ENCODE measurements at places on chromosomes 12 and 14.

GRCh38 chr14:99626041-99626648, 18.8 kb upstream of the HHIPL1 start:
- ATAC-seq: no peak

DNA sequence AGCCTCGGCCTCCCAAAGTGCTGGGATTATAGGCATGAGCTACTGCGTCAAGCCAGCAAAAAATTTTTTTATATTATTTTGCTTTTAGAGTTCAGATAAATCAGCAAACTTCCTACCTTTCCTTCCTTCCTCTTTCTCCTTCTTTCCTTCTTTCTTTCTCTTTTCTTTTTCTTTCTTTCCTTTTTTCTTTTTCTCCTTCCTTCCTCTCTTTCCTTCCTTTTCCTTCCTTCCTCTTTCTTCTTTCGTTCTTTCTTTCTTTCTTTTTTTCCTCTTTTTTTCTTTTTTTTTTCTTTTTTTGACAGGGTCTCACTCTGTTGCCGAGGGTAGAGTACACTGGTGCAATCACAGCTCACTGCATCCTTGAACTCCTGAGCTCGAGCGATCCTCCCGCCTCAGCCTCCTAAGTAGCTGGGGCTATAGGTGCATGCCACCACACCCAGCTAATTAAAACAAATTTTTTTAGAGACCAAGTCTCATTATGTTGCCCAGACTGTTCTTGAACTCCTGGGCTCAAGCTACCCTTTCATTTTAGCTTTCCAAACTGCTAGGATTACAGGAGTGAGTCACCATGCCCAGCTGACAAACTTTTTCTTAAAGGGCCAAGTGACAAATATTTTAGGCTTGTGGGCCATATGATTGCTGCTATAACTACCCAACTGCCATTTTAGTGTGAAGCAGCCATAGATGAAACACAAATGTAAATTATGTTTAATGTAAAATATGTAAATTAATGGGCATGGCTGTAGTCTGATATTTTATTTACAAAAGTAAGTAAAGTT, 7.1 kb upstream of the WASHC4 start:
- no peak for ATAC-seq

DNA sequence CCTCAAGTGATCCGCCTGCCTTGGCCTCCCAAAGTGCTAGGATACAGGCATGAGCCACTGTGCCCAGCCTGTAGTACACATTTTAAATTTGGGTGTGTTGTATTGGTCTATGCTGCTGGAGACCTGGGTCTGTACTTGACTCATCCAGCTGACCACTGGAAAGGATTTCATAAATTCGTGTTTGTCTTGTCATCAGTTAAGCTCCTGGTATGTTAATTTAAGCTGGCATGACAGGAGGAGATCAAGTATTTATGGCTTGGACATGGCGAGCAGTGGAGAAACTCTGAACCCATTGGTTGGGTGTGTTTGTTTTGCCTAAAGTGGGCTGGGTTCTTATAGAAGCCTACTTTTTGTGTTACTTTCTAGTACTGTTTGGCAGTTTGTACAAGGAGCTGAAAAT, 24.2 kb downstream of the YY1 start:
- no peak for ATAC-seq

- no peak for ATAC-seq
These were observed 2.4 kb downstream of the VPS37B start for GRCh38 chr12:122893208-122894153.

DNA sequence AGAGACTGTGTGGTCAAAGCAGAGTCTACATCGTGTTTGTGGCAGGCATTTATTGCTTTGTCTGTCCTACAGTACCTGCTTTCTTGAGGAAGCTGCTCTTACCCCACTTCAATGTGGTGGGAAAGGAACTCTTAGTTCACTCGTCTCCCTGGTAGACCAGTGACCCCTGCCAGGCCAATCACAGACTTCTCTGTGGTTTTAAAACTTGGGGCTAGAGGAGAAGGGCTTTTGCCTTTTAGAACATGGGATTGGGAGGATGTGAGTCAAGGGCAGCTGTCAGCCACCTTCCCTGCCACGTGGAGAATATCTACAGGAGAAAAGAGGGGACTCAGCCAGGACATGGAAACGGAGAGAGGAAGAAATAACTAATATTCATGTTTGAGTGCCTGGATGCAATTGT, 36.8 kb upstream of the TMED10 start:
- ATAC-seq: no peak
